LNCaP clone FGC (cell line): ENCODE measurements at places on chromosomes 1 and 21.

GRCh38 chr1:158972841-158973240, 36.9 kb upstream of the IFI16 start:
- DNase-seq, result no peak

GRCh38 chr1:209749205-209749604, 6.6 kb upstream of the TRAF3IP3 start:
- no peak for DNase-seq

DNA sequence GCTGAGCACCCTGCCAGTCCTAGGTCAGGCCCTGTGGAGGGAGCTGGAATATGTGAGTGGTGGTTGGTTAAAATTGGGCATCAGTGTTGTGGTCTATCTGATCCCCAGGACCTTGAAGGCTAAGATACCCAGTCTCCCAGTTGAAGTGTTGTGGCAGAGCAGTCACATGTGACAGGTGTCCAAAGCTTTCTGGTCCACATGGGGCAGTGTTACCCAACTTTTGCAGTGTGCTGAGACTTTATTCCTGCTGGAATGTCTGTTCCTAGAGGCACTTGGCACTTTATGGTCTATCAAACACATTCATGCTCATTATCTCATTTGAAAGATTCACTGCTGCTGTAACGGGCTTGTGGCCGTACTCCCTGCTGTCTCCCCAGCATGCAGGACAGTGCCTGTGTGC, 21.0 kb upstream of the LORICRIN start:
- DNase-seq, result no peak

DNA sequence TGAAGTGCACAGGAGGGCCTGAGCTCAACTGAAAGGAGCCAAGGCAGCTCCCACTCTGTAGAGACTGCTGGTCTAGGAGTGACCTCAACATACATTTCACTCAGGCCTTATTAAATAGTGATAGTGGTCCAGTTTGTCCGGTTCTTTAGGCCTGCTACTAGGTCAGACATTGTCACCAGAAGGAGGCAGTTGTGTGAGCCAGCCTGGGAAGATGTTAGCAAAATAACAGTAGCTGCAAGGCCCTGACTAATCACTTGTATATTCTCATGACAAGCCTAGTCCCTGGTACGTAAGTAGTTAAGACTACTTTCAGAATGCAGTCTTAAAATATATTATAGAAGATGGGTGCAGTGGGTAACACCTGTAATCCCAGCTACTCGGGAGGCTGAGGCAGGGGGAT, 264.0 kb upstream of the CAMK1G start:
- DNase-seq, result no peak

GRCh38 chr1:61089741-61090140, 7.4 kb downstream of the NFIA start:
- no peak for DNase-seq

DNA sequence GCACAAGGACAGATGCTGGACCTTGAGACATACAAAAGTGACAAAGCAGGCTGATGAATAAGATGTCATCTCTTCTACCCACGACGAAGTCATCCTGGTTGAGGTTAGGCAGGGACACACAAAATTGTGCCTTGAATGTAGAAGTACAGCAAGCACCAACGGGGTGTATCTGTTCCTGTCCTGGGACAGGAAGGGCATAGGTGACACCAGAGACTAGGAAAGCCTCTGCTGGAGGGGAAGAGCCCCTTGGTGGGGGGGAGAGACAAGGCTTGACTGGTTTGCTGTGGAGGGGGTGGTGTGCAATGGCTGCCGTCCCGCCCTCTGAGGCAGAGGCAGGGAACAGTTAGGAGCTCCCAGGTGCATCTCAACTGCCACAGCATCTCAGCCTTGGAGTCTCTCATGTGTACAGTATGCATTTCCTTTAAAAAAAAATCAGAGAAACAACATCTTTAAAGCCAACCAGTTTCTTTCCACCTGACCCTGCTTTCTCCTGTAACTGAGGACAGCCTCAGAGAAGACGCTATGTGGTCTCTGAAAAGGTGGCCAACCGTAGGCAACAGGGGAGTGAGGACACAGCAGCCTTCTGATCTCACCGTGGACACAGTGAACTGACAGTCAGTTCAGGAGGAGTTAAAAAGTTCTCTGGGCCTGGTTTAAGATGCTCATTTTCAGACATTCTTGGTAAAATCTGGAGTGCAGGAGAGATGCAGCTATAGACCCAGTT, 17.7 kb upstream of the GFI1 start:
- no peak for DNase-seq

GRCh38 chr1:107529511-107530149, 388.8 kb downstream of the NTNG1 start:
- DNase-seq, result peak; percentile 84

GRCh38 chr21:44356636-44357035, 3.2 kb downstream of the TRPM2 start:
- no peak for DNase-seq

GRCh38 chr21:33402001-33402979, 923 bp upstream of the IFNGR2 start:
- no peak for DNase-seq

DNA sequence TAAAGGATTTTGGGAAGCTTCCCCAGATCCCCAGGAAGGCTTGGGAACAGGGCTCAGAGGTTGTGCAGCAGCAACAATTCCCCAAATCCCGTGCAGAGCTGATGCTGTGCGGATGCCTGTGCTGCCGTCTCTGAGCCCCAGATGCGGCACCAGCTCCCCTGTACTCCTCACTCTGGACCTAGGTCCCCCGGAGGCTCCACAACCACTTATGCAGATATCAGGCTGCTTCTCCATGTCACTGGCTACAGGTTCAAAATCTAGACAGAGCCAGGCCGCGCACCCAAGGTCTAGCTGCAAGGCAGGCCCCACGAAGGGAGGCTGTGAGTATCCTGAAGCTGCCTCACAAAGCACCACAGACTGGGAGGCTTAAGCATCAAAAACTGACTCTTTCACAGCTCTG, 81.6 kb downstream of the PDE9A start:
- DNase-seq, result no peak
